ENCODE measurements at places on chromosomes 7 and 10.

- DNase-seq, result no peak
These were observed 49.4 kb downstream of the FAM171A1 start for GRCh38 chr10:15321431-15322341.

- DNase-seq, result no peak
These were observed 161.2 kb downstream of the CAMK1D start for GRCh38 chr10:12510501-12510941.

DNA sequence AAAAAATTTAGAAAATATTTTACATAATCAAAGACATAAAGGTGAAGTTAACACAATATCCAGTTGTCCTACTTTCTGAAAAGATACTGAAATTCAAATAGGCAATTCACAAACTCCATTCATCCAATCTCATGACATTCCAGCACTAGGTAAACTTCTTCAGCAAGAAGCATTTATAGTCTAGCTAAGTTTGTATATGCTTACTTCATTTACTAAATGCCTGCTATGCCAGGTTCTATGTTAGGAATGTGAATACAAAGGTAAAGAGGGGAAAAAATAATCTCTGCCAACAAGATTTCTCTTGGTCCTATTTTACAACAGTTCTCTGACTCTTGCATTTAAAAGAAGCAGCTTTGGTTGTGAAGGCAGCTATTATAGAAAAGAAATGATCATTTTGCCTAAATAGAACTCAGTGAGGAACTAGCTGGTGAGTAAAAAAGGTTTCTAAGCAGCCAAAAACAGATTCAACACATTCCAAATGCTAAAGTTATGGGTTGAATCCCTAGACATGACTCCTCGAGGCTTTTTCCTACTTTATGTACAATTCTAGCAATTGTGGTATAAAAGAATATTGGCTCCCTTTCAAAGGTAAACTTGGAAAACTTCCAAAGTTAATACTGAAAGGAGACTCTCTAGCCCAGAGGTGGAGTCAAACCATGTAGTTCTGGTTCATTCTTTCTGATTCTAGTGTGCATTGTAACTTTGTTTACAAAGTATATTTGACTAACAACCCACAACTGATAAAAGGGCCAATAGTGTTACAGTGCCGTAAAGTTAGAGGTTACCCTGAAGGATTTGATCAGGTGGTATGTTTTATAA, 30.9 kb upstream of the KLHL7 start:
- DNase-seq, result no peak

GRCh38 chr7:102306916-102307677, 20.4 kb downstream of the SH2B2 start:
- peak; percentile 40 for DNase-seq

DNA sequence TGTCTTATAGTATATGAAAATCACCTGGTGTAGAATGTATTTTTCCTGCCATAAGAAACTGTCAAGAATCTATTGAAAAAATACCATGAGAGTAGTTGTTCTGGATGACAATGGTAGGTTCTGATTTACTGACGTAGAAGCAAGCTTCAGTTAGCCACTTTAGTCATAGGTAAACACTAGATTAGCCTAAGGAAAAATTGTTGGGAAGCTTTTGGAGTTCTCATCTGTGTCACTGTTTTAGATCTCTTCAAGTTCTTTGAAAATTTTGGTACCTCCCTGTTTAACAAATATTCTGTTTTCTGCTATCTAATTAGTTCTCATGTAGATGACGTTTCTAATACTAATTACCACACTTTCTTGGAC, 131.8 kb downstream of the ADK start:
- no peak for DNase-seq
